ENCODE measurements at places on chromosomes 4 and X.

DNA sequence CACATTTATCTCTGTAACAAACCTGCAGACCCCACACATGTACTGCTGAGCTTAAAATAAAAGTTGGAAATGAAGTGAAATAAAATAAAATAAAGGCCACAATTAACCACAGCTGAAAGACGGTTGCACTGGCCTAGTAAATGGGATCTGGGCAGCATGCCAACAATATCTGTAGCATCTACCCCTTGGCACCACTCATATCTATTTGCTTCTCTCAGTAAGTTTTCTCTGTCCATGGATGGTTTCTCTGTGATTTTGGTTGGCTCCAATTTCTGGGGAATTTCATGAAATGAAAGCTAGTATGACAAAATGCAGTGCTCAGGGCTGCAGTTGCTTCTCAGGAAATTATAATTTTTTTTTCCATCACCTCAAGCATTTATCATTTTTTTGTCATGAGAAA is 172.0 kb upstream of the IL15 start:
- no peak for DNase-seq

- DNase-seq: no peak
Observed at GRCh38 chrX:67648361-67648760, 104.5 kb downstream of the AR start.

GRCh38 chrX:132609362-132609848 is 120.6 kb upstream of the MBNL3 start:
- no peak for DNase-seq

GRCh38 chrX:8847360-8847759 is 46.2 kb upstream of the FAM9A start:
- DNase-seq: no peak

DNA sequence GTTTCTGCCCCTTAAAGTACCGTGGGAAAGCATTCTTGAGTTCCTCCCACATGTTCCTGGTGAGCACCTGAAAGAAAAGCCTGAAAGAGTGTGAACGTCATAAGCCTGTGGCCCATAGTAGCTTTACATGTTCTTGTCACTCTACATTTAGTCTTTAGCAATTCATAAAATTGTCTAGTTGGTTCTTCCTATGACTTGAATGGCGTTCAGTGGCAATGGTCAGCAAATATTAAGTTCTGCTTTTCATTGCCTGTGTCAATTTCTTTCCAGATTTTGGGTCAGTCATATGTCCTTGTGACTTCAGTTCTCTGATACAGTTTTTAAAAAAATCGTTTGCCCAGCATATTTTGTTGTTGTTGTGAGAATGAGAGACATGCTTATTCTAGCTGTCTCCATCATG is 650.0 kb upstream of the BOD1L1 start:
- no peak for DNase-seq

DNA sequence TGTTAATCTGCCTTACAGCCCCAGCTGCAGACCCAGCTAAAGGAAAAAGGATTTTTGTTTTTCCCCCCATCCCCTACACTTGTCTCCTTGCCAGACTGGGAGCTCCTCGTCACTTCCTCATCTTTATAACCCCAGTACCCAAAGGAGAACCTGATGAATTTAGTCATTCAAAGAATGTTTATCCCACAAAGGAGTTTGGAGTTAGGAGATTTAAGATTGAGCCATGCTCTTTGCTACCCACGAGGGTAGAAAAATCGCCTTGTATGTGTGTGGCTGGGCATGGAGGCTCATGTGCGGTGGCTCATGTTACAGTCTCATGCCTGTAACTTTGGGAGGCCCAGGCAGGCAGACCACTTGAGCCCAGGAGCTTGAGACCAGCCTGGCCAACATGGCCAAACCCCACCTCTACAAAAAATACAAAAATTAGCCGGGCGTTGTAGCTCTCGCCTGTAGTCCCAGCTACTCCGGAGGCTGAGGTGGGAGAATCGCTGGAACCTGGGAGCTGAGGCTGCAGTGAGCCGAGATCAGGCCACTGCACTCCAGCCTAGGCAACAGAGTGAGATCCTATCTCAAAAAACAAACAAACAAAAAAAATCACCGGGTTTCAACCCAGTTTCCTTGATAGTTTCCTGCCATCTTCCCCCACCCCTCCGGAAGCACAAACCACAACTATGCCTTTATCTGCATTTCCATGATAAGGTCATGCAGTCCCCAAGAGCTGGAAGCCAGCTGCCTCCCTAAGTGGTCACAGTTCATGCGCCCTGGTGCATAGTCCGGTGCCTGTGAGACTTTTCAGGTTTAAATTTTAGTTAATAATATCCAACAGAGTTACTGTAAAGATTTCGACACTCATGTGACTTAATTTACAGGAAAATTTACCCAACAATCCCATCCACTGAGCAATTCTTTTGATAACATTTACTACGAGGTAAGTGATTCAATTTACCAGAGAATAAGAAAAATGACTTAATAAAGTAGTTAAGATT is 1.5 kb downstream of the CFAP97 start:
- DNase-seq: no peak

- DNase-seq: no peak
Observed at GRCh38 chr4:84574069-84574720, 8.7 kb upstream of the CDS1 start.

DNA sequence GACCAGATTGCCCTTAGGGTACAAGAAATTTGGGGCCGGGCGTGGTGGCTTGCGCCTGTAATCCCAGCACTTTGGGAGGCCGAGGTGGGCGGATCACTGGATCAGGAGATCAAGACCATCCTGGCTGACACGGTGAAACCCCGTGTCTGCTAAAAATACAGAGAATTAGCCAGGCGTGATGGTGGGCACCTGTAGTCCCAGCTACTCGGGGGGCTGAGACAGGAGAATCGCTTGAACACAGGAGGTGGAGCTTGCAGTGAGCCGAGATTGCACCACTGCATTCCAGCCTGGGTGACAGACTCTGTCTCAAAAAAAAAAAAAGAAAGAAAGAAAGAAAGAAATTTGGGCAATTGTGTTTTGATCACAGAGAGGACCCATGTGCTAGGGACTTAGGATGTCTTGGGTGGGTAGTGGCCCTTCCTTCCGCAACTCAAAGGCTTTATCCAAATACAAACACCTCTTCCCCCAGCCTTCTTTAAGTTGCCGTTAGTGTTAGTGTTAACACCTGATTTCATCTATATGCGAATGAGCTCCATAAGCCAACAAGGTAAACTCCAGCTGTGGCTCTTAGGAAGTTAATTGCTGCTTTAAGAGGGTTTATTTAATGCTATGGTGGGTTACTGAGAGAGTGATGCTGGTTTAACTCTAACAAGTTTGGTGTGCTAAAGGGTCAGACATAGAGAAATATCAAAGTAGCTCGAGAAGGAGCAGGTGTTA is 8.6 kb upstream of the CCDC110 start:
- no peak for DNase-seq

GRCh38 chr4:127641524-127641923 is 8.8 kb downstream of the INTU start:
- DNase-seq: no peak

DNA sequence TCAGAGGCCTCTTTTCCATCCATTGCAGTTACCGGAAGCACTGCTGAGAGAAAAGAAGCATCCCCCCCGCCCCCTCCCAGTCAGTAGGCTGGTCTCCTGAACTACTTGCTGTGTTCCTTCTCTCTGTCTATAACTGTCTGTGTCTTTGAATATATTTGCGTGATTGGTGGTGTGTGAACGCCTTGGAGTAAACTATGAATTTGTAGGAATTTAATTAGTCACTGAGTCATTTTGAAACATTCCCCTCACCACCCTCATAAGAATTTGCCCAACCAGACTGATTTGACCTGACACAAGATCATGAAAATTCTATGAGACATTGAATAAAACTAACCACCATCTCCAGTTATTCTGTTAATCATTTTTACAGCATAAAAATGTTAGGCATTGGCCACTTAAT is 6.7 kb upstream of the NXF3 start:
- DNase-seq: no peak

GRCh38 chrX:47247999-47248320 is 15.2 kb downstream of the USP11 start:
- DNase-seq: no peak

GRCh38 chrX:50106051-50106675 is 94.6 kb downstream of the AKAP4 start:
- no peak for DNase-seq

- no peak for DNase-seq
Observed at GRCh38 chr4:54213761-54214160, 15.3 kb upstream of the PDGFRA start.

- DNase-seq: no peak
Observed at GRCh38 chrX:24542756-24543155, 77.7 kb downstream of the PDK3 start.

- no peak for DNase-seq
Observed at GRCh38 chr4:654503-654845, 19.6 kb downstream of the ATP5ME start.

GRCh38 chr4:88967883-88968331 is 89.1 kb downstream of the FAM13A start:
- no peak for DNase-seq

DNA sequence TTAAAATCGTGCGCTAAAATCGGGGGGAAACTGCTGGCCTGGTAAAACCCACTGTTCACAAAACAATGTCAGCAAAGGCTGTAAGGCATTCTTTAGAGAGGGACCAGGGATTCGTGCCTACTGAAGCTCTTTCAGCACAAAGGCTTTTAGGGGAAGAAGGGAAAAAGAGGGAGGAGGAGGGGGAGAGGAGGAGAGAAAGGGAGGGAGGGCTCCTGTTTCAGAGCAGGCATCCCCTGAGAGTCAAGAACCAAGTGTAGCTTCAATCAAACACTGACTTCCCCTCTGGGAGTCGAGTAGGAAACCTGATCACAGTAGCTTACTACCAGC is 9.5 kb downstream of the BCOR start:
- DNase-seq: no peak

- DNase-seq: no peak
Observed at GRCh38 chr4:159240687-159241086, 137.8 kb downstream of the RAPGEF2 start.

GRCh38 chrX:143304025-143304424 is 213.2 kb downstream of the SPANXN3 start:
- DNase-seq: no peak

GRCh38 chr4:2136726-2137125 is 77.6 kb downstream of the NAT8L start:
- no peak for DNase-seq

GRCh38 chr4:8599657-8600056 is 7.1 kb downstream of the CPZ start:
- DNase-seq: no peak

- DNase-seq: no peak
Observed at GRCh38 chr4:7328913-7329638, 105.7 kb downstream of the PSAPL1 start.

GRCh38 chr4:128517739-128518510 is 230.3 kb upstream of the PGRMC2 start:
- no peak for DNase-seq

GRCh38 chrX:72477781-72478181 is 94.9 kb downstream of the HDAC8 start:
- no peak for DNase-seq

- DNase-seq: no peak
Observed at GRCh38 chr4:137656661-137657060, 124.4 kb upstream of the PCDH18 start.

GRCh38 chr4:53589511-53589910 is 1.8 kb downstream of the LNX1 start:
- DNase-seq: no peak

DNA sequence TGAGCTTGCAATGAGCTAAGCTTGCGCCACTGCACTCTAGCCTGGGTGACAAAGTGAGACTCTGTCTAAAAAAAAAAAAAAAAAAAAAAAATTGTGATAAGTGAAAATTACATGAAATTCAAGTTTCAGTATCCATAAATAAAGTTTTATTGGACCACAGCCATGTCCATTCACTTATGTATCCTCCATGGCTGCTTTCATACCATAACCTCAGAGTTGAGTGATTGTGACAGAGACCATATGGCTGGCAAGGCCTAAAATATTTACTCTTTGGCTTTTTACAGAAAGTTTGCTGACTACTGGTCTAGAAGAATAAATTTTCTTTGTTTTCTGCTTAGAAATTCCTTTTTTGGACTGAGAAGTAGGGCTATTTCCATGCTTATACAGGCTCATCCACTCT is 11.8 kb upstream of the SHISA3 start:
- no peak for DNase-seq

- DNase-seq: no peak
Observed at GRCh38 chrX:11996810-11997209, 141.5 kb upstream of the FRMPD4 start.

Data from activated CD4-positive, alpha-beta T cell treated with anti-CD3 and anti-CD28 coated beads, Interleukin-2, amount 50 U/mL, for 4 hours (primary cell).